ENCODE measurements at places on chromosomes 1 and 21.
A peak's percentile ranks its signal among the peaks of the same experiment; 100 is the strongest.

GRCh38 chr21:36134803-36135390 is at the start of gene CBR3:
TSS of gene CBR3 (plus strand) at chr21:36135079. CDS start at chr21:36135193, 114 bp downstream.
- DNase-seq, result peak; percentile 68

- no peak for DNase-seq
Observed at GRCh38 chr1:17735793-17736192, 19.3 kb upstream of the ACTL8 start.

DNA sequence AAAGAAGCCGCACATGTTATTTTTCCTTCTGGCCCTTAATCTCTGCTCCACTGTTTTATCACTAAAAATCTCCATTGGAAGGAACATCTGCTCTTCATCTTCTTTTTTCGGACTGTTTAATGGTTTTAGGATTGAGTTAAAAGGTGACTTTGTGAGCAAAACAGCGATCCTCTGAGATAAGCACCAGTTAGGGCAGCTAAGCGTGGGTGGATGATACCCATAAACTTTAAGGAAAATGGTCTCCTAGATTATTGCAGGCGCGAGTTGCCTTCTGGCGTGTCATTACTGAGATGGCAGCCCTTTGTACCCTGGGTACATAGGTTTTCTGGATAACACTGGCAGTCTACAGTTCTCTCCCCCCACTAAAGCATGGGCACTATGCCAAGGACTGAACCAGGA is 44.0 kb upstream of the HMGB4 start:
- DNase-seq, result no peak

GRCh38 chr1:208393826-208394225 is 149.6 kb upstream of the PLXNA2 start:
- DNase-seq, result no peak

DNA sequence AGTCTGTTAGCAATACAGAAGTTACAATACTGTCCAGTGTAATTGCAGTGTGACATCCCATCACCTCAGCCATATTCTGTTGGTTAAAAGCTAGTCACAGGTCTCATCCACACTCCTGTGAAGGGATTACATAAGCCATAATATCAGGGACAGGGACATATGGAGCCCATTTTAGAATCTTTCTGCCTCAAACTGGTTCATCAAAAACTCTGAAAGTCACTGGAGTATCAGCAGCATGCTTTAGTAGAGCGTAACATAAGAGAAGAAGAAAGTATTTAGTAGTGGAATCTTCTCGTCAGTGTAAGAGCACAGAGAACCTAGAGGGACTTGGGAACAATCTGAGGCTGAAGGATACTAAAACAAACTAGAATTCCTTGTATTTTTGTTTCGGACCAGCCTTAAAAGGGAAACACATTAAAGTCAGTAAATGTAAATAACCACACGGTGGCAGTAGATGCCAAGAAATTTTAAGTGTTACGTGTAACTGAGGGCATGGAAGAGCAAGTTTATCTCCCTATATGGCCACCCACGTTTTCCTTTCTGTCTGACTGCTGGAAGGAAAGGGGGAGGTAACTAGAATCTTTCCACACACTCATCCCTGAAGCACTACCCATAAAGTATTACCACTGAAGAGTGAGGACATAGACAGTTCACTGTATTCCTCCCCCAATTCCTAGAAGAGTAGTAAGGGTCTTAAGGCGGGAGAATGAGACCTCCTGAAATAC is 41.6 kb upstream of the AGL start:
- peak; percentile 65 for DNase-seq
